ENCODE measurements at places on chromosomes 7 and 10.

GRCh38 chr10:112383325-112383724 lies 9.4 kb downstream of the ACSL5 start:
- DNase-seq, result no peak

DNA sequence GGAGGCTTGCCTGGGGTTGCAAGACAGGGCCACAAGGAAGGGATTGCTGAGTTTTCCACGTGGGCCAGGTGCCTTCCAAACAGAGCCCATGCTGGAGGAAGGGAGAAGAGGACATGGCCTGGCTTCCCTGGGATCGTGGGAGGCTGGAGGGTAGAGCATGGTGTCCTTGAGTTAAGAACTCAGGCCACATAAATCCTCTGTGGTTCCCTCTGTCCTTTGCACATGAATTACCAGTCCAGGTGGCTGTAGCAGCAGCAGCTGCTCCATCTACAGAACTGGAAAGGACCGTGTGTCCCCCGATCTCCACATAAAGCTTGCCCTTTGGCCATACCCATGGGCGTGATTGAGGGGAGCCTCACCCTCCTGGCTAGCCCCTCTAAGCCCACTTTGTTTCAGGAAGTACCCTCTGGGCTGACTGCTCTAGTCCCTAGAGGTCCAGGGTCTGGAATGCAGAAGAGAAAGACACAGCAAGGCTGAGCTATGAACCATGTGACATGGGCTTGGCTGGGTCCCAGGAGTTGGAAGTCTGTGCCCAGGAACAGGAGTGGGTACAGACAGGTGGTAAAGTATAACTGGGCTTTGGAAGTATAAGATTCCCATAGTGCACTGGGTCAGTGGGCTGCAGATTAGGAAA lies 84.9 kb downstream of the C10orf105 start:
- no peak for DNase-seq

GRCh38 chr7:4260867-4261600 lies 421.1 kb upstream of the FOXK1 start:
- no peak for DNase-seq

- no peak for DNase-seq
Observed at GRCh38 chr7:94687076-94687475, 31.1 kb upstream of the SGCE start.

DNA sequence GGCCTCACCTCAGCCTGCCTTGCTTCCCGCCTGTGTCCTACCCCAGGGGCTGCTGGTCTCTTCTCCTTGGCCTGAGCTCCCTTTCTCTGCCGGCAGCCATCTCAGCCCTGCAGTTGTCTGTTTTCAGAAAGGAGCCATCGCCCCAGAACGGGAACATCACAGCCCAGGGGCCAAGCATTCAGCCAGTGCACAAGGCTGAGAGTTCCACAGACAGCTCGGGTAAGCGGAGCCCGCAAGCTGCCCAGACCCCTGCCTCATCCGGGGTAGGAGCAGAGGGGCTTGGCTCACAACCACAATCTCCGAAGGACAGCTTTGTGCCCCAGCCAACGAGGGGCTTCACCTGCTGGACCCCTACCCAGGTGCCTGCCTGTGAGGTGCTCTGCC lies 5.3 kb upstream of the DEPP1 start:
- no peak for DNase-seq

- DNase-seq, result no peak
Observed at GRCh38 chr10:105094048-105094447, 453.0 kb downstream of the SORCS3 start.
